Stimulated activated CD4-positive, alpha-beta T cell treated with anti-CD3 and anti-CD28 coated beads, TNF-alpha, amount 100 ng/mL, for 4 hours (primary cell): ENCODE measurements at places on chromosomes 1 and 21.

DNA sequence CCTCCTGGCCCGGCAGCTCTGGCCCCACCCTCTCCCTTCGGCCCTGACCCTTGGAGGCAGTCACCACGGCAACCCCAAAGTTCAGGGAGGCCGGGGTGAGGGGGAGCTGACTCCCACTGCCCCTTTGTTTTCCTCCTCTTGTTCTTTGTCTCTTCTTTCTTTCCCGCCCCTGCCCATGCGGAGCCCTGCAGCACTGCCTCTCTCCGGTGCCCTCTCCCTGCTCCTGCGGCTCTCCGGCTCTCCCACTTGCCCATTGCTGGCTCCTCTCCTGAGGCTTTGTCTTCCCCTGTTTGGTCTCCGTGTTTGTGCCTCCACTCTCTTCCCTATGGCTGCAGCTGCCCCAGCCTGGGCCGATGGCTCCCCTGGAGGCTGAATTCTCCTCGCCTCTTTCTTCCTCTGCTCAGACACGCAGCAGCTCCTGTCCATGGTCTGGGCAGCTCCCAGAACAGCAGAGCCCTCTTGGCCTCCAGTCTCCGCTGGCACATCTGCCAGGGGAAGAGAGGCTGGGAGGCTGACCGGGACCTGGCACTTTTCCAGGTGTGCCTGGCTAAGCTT, 5.8 kb downstream of the CELSR2 start:
- no peak for DNase-seq

GRCh38 chr1:177948336-177948972, 21.4 kb downstream of the SEC16B start:
- DNase-seq, result no peak

GRCh38 chr1:87956072-87956471, 627.4 kb downstream of the LMO4 start:
- DNase-seq, result no peak

GRCh38 chr1:212973899-212974298, 23.6 kb downstream of the VASH2 start:
- no peak for DNase-seq

DNA sequence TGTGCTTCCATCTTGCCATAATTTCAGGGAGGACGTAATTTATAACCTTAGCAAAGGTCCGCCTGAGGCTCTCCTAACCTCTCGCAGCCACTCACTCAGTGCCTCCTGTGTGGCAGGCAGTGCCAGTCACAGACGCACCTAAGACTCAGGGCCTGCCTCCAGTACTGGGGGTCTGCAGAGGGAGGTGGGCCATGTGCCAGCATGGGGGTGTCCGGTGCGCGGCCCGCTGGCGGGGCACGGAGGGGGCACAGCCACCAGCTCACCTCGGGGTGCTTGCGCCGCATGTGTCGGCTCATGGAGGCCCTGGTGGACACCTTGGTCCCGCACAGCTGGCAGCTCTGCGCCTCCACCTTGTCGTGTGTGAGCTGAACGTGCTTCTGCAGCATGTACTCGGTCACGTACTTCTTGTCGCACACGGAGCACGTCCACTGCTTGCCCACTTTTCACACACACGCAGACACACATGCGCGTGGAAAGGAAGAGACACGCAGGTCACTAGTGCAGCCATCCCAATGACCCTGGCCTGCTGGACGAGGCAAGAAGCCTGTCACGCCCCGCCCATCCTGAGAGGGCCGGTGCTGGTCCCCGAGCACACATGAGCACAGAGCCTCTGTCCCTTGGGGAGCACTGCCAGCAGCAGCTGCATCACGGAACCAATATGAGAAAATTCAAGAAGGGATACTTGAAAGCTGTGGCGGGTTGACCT, 43.2 kb upstream of the RIPK4 start:
- DNase-seq, result no peak

DNA sequence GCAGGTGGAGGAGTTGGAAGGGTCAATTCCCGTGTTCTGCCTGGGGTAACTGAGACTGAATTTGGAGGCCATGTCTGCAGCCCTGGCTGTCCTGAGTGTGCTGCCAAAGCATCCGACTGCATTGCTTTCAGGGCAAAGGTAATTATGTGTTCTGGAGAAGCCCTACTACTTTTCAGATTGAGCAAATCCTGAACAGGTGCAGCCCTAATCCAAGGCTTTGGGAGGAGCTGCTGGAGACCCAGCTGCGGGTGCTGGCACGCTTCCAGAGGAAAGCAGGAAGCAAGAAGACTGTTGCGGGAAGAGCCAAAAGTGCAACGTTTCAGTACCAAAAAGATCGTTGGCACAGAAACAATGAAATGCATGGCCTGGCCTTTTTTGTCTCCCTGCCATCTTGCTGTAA, 73.7 kb upstream of the NRIP1 start:
- DNase-seq, result no peak

DNA sequence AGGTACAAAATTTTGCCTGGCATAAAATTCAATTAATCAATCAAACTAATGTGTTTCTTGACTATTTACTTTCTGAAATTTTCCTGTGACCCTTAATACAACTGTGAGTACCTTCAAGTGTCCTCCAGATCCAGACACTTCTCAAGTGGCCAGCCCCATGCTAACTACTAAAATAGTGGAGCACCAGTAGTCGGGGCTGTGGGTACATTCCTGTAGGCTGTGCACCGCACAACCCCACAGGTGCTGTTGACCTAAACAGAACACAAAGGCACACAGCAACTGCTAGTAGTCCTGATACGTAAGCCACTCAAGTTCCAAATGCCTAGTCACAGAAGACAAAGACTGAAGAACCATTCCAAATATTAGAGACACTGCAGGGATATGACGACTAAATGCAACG, 36.6 kb downstream of the TMEM50B start:
- no peak for DNase-seq

DNA sequence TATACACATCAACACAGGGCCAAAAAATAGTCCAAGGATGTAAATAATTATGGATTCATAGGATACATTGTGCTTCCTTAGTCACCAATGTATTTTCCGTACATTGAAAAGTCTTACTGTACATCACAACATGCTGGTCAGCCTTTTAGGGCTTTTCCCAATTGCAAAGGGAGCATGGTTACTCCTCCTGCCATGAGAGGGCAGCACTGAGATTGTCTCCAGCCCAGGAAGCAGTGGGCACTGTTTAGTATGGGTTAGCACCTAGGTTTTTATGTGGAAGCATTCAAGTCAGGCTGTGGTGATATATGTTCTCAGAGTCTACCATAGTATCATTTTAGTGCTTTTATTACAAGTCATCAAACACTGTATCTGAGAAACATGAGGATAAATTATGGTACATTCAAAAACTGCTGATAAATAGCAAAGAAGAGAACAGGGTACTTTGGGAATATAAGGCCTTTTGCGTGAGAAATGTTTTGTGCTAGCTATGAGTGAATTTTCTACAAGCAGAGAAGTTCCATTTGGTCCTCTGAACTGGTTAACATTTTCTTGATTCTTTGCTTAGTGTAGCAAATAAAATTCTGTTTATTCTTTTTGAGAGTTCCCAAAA, 34.0 kb downstream of the ST6GALNAC5 start:
- no peak for DNase-seq

GRCh38 chr1:20932437-20932977, 145.4 kb upstream of the HP1BP3 start:
- DNase-seq, result no peak

DNA sequence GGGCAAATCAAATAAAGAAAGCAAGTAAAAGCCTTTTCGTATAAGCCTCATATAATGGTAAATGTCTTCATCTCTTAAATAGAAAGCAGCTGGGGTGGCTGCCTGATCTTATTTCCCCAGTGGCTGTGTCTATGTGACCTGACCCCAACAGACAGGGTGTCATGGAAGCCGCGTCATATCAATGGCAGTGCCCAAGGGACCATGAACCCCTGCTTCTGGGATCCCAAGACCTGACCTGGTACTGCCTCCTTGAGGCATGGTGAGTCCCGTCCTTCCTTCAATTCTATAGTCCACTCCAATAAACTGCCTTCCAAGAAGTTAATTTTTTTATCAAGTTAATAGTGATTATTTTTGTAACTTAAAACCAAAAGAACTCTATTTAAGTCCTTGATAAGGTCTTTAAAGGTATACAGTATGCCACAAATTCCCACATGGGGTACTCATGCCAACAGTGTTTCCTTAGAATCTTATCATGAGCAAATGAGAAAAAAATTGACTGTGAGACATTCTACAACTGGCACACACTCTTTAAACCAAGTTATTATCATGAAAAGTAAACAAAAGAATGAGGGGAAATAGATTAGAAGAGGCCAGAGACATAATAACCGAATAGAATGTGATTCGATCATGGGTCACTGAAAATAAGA, 104.6 kb downstream of the ADSS2 start:
- no peak for DNase-seq

GRCh38 chr1:236018885-236019453, 45.9 kb downstream of the NID1 start:
- DNase-seq, result no peak

- no peak for DNase-seq
Observed at GRCh38 chr1:21913258-21913657, 23.9 kb downstream of the HSPG2 start.

- DNase-seq, result no peak
Observed at GRCh38 chr21:29258626-29259338, 39.9 kb upstream of the BACH1 start.

GRCh38 chr1:244254467-244254866, 197.2 kb downstream of the ADSS2 start:
- no peak for DNase-seq

GRCh38 chr1:33010932-33011731, 25.6 kb downstream of the AK2 start:
- DNase-seq, result no peak

DNA sequence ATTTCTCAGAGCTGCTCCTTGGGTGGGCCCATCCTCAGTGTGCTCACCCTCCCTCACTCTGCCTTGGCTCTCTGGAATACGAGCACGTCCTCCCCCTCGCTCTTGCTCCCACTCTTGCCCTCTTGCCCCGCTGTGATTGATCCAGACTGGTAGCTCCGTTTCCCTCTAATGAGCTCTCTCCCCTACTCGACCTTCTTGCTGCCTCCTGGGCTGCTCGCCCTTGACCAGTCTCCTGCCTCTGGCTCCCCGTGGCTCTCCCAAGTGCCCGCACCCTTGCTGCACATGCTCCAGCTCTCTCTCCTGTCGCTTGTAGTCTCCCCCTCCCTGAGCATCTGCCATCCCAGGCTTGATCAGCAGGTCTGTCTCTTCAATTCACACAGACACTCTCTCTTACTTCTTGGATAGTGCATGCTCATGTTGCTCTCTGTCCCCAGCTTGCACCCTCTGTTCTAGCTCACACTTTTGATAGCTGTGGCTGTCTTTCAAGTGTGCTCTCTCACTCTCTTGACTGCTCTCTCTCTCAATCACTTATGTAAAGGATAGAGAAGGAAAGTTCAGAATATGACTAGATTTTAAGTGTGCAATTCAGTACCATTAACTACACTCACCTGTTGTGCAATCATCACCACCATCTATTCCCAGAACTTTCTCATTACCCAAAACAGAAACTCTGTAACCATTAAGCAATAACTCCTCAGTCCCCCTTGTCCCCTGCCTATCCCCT, 51.1 kb downstream of the PHC2 start:
- no peak for DNase-seq

DNA sequence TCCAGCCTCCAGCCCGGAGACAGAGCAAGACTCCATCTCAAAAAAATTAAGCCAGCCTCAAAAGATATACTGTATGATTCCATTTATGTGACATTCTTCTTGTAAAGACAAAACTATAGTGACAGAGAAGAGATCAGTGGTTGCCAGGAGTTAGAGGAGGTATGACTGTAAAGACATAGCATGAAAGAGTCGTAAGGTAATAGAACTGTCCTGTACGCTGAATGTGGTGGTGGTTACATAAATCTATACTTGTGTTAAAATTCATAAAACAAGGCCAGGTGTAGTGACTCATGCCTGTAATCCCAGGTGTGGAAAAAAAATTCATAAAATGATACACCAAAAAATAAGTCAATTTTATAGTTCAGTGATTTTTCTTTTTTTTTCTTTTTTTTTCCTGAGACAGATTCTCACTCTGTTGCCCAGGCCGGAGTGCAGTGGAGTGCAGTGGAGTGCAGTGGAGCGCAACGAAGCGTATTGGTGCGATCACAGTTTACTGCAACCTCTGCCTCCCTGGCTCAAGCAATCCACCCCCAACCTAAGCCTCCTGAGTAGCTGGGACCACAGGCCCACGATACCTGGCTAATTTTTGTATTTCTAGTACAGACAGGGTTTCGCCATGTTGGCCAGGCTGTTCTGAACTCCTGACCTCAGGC, 84.9 kb upstream of the CXADR start:
- no peak for DNase-seq

GRCh38 chr1:191222206-191222605, 744.5 kb upstream of the BRINP3 start:
- DNase-seq, result no peak

GRCh38 chr1:214476229-214476985, 75.0 kb downstream of the PTPN14 start:
- DNase-seq, result no peak

DNA sequence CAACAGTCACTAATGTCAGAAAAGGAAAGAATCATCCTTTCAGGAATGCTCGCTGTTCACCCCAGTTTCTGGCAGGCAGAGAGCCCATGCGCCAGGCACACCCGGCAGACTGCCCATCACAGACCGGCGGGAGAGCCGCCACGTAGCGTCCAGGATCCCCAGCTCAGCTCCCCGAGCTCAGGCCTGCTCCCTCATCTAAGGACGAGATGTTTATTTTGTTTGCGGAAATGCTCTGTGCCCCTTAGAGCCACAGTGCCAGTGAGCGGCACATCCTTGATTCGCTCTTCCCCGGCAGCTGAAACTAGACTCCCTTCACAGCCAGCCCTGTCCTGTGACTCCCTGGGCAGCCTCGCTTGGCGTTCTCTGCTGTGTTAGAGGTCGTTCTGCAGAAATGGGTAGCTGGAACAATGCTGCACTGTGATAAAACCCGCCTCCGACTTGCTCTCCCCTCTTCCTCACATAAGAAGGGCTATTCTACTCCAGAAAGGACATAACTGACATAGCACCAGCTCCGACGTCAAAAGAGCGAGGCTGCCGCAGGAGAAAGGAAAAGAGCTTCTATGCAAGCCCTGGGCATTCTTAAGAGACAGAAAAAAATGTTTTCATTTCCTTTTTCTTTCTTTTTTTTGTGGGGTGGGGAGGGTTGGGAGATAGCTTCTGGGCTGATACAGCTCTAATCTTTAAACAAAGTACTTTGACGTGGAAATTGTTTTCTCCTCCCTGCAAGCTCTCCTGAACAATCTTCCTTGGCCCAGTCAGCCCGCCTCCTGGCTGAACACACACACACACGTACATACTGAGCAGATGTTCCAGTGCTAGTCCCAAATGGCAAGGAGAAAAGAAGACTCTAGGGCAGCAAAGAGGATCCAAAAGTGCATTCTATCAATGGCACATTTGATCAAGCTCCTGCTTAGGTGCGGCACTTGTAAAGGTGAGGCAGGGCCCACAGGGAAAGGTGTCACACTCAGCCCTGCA, 37.2 kb downstream of the MRAP start:
- DNase-seq, result no peak
